ENCODE measurements at places on chromosomes 5 and 9.

- DNase-seq, result no peak
Measured at GRCh38 chr5:135951807-135952206, 3.0 kb downstream of the LECT2 start.

DNA sequence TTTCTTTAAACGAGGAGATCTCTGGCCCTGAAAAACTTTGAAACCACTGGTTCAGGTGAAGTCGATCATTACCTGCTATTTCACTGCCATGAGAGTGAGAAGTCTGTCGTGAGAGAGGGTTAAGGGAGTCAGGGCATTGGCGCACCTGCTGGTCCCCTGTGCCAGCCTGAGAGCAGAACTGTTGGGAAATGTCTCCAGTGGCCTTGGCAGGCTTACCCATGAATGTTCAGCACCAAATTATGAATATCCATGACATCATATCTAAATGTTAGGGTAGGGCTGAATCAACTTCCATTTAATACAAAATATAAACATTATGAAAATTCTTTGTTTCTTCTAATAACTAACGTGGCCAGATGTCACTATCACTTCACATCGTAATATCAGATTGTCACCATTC, 379.3 kb downstream of the KDM4C start:
- no peak for DNase-seq

DNA sequence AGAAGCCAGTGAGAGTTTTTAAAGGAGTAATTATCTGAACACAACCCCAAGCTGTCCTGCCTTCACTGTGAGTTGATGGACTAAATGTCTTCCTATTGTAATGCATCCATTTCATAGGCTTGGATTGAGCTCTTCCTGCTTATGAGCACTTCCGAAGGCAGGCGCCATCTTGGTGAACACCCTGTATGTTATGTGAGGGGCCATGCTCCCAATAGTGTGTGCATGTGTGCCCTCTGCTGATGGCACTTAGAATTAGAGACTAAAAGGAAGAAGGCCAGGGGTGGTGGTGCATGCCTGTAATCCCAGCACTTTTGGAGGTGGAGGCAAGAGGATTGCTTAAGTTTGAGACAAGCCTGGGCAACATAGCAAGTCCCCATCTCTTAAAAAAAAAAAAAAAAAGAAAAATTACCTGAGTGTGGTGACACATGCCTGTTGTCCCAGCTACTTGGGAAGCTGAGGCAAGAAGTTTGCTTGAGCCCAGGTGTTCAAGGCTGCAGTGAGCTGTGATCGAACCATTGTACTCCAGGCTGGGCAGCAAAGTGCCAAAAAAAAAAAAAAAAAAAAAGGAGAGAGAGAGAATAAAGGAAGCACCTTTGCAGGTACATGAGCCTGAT, 65.0 kb downstream of the C9orf152 start:
- no peak for DNase-seq

- DNase-seq, result no peak
Measured at GRCh38 chr9:90308691-90309090, 333.9 kb downstream of the DIRAS2 start.

- DNase-seq, result no peak
Measured at GRCh38 chr5:182126-182525, 9.2 kb upstream of the LRRC14B start.

DNA sequence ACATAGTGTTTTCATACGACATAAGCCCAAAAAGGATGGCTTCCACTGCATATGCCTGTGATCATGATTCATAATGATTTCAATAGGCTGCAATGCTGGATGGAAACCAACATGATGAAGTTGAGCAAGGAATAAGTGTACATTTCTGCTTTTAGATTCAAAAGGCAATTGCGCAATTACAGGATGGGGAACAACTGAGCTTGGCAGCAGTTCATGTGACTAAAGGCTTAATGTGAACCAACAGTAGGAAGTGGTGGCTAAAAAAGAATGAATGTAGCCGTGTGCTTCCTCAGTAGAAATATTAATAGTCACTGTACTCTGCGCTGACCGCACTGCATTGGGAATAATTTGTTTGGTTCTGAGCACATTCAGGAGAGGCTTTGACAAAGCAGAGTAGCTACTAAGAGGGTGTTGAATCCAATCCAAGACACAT, 51.2 kb downstream of the SLC1A3 start:
- no peak for DNase-seq

DNA sequence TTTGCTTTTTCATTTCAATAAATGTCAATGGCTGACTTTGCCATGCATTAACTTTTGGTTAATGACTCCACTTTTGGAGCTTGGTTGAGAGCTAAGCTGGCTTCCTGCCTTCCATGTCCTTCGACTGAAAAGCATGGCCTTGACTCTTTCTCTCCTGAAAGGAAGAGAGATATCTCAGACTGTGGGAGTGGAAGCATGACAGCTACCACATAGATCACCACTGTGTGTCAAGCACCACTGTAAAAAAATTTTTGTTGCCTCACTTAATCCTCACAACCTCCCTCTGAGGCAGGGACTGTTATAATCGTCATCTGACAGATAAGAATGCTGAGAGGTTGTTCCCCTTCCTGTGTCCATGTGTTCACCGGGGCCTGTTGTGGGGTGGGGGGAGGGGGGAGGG, 184.8 kb downstream of the RORB start:
- DNase-seq, result no peak

GRCh38 chr9:88544245-88544644, 9.3 kb downstream of the NXNL2 start:
- DNase-seq, result no peak
